ENCODE measurements at places on chromosomes 1 and 21.

GRCh38 chr1:246788895-246789338, 64.7 kb downstream of the SCCPDH start:
- no peak for DNase-seq

DNA sequence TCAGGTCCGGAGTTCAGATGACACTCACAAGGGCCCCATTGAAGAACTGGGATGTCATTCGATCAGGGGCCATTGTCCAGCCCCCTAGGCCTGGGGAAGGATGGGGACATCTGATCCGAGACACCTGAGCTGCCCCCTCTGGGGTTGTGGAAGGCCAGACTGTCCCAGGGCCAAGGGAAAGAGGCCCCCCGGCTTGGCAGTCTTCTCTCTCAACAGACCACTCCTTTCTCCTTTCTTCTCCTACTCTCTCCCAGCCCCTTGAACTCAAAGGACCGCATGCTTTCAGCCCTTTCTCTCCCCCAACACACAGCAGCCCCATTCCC, 1.1 kb downstream of the S100A1 start:
- no peak for DNase-seq

DNA sequence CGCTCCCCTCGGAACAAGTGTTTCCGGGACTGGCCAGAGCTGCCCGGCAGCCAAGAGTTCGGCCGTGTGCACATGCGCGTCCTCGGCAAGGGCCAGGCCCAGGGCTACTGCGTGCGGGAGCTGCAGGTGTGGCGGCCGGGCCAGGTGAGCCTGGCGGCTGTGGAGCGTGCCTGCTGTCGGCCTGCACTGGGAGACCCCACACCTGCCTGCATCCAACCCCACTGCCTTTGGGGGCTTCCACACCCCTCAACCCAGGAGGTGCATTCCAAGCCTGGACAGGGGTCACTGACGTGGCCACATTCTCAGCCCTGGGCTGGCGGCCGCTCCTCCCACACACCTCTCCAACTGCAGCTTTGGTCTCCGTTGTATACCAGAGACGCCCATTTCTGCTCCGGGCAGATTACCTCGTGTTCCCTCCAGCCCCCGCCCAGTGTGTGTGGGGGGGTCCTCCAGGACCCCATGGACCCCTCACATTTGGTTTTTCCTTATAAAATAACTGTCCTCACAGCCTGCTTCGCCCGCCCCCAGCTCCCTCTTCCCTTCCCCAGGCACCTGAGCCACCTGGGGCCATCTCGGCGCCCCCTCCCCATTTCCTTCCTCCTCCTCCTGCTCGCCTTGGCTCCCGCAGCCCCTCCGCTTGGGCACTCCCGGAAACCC, 6.1 kb downstream of the RNF223 start:
- DNase-seq, result no peak

DNA sequence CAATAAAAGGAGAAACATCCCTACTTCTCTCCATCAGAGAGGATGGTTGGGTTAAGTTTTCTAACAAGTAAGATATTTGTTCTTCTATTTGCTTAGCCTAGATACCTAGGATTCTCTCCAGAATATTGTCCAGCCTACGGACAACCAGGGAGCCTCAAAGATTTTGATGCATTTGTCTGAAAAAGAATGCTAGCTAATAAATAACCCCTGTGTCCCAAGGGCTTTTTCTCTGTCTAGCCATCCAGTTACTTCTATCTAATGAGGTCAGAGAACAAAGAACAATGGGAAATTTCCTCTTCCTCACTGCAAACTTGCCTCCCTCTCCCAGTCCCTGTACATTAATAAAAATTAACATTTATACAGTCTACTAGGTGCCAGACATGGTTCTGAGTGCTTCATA, 810 bp downstream of the RGS5 start:
- DNase-seq, result no peak

DNA sequence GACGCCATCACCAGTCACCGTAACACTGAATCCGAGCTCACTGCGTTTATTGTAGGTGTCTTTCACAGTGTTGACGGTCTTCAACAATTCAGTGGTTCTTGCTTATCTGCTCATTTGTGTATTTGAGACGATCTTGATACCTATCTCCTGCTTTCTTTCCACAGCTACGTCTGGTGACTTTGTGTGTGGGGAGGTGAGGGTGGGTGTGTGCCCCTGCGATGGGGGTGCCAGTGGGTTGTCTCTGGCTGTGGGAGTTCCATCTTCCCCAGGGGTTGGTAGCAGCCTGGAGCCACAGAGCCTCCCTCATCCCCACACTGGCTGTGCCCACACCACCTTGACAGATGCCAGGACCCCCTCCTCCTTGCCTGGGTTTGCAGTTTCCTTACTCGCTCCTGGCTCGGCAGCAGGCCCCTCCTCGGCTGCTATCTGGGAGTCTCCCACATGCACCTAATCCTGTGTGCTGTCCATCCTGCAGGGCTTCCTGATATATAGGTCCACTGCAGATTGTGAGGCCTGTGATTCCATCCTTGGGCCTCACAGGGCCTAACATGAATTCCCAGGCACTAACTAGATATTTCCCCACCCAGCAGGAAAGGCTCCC, 6.3 kb upstream of the PARP1 start:
- no peak for DNase-seq

DNA sequence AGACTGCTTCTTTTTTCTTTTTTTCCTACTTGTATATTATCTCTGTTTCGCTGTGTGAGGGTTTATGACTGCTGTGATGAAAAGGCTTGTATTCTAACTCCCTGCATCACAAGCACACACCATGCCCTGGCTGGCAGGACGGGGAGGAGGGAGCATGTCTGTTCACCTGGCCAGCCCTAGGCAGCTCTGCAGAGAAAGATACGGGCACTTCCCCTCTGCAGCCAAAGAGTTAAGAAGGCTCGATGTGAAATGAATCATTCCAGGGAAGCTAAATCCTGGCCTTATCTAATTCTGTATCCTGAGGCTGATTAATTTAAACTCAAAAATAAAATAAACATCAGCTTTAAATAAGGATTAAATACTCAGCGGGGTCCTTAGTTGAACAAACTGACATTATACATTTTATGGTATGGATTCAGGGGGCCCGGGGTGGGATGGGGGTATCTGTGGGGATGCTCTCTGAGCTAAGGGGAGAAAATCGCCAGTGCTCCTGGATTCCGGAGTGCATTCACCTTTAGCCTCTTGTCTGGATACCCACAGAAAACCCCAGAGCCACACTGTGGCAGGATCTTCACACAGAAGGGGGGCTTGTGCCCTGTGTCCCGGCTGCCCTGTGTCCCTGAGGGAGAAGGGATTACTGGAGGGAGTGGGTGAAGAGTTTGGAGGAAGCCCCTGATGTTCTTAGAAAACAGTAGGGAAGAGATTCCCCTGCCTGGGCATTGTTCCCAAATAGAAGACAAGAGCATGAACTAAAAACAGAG, 321.5 kb downstream of the NPHP4 start:
- no peak for DNase-seq

DNA sequence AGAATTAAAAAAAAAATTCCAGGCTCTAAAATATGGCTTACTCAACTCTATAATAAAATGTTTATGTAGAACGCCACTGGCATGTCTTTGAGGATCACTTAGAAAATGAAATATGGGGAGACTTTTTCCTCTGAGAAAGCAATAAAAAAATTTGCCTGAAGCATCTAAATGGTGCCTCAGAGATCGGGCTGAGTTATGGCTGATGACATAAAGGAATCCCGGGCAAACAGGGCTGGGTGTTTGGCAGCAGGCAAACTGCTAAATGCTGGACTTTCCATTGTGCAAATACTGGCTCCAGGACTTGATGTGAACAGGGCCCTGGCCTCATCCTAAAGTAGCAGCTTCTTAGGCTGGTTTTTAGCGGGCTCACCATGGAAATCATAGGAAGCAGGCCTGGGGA, 44.5 kb upstream of the C1orf87 start:
- DNase-seq, result no peak

- no peak for DNase-seq
Measured at GRCh38 chr1:119600561-119600960, 47.5 kb downstream of the ZNF697 start.

- DNase-seq, result no peak
Measured at GRCh38 chr1:22444856-22445255, 6.8 kb upstream of the ZBTB40 start.

DNA sequence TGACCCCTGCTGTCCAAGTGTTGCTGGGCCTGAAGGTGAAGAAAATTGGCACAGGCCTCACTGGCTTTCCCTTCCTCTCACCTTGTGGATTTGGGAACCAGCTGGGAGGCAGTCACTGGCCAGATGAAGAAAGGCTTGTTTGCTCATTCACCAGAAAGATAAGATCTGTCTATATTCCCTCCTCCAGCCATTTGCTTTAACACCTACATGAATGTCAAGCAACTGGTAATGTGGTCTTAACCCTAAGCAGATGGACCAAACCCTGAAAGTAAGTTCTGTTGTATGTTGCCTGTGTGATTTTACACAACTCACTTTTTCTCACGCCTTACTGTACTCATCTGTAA, 10.3 kb upstream of the SRRM1 start:
- no peak for DNase-seq

DNA sequence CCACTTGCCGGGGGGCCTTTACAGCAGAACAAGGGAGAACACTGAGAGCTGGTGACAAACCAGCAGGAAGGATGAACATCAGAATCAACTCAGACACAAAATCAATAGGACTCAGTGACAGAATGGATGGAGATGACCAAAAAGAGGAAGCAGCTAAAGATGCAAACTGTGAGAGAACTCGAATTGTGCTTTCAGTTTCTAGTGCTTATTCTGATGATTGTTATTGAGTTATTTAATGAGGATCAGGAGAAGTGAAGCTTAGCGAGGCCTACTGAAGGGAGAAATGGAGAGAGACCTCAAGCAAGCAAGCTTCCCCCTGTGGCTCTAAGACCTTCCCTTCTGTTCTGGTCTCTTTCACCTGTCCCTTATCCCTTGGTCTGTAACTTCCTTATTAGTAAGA, 30.3 kb upstream of the TMEM125 start:
- no peak for DNase-seq

GRCh38 chr1:87575528-87575927, 246.8 kb downstream of the LMO4 start:
- no peak for DNase-seq

GRCh38 chr1:44131411-44131810, 10.0 kb downstream of the KLF18 start:
- no peak for DNase-seq

GRCh38 chr1:6268415-6268814, 7.5 kb upstream of the GPR153 start:
- no peak for DNase-seq

- DNase-seq, result no peak
Measured at GRCh38 chr1:12124693-12125421, 41.9 kb upstream of the TNFRSF1B start.

- no peak for DNase-seq
Measured at GRCh38 chr1:163401211-163401610, 79.5 kb downstream of the NUF2 start.

DNA sequence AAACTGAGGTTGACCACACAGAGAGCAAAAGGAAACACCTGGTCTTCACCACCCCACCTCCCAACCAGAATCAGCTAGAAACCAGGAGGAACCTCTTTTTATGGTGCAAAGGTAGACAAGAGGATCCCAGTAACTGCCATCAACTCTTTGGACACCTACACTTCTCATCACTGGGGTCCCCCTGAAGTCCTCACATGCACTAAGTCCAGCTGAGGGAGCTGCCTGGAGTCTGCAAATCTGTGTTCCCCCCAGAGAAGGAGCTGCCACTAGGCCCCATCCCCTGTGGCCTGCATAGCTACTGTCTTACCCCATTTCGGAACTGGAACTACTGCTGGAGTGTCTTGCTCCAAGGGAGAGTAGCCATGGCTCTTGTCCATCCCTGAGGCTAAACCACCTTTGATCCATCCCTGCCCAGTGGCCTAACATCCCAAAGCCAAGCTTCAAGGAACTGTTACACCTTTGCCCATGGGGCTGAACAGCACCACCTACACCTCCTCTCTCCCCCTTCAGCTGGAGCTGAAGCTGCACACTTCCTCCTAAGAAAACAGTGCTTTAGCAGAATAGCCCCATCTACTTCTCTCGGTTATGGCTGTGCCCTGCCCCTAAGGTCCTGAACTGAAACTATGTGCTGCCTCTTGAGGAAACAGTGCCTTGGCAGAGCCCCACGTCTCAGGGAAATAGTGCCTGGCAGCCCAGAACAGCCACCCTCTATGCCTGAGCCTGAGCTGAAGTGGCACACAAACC, 85.4 kb upstream of the CD53 start:
- no peak for DNase-seq

GRCh38 chr1:199010492-199010891, 371.7 kb downstream of the PTPRC start:
- DNase-seq, result no peak

DNA sequence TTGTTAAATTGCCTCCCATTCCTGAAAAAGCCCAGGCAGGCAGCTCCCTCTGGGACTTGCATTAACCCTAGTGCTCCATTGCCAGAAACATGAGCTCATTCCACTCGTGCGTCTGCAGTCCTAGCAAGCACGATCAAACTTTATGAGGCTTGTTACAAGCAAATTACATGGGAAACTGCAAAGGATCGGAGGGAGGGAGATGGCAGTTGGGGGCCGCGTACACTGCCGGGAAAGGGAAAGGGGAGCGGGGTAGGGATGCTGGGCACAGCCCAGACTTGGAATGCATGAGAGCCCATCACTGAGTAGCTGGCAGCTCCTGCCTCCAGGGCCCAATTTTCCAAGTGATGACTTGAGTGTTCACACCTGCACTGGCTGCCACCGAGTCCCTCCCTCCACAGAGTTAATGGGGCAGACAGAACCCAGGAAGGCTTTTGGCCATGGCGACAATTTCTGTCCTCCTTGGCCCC, 169.9 kb downstream of the BRINP2 start:
- DNase-seq, result no peak

GRCh38 chr1:175757381-175758015, 14.1 kb upstream of the TNR start:
- no peak for DNase-seq

DNA sequence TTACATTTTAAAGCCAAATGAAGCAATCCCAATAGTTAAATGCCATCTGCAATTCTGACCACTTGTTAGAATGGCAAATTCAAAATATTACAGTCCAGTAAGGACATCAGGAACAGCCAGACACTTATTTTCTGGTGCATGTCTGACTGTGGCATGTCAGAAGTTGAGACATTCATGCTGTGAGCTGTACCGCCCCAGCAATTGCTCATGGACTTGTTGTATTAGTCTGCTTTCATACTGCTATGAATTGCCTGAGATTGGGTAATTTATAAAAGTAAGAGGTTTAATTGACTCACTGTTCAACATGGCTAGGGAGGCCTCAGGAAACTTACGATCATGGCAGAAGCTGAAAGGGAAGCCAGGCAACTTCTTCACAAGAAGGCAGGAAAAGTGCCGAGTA, 19.1 kb downstream of the DDAH1 start:
- no peak for DNase-seq

GRCh38 chr1:115445090-115445489, 107.0 kb upstream of the NGF start:
- DNase-seq, result no peak

DNA sequence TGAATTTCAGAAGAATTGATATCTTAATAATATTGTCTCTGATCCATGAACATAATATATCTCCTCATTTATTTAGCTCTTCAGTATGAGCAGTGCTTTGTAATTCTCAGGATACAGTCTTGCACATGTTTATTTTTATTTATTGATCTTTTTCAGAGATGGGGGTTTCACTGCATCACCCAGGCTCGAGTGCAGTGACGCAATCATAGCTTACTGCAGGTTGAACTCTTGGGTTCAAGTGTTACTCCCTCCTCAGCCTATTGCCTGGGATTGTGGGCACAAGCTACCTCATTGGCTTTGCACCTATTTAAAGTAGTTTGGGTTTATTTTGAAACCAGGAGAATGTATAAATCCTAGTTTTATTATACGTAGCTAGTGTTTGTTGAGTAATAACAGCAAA, 4.7 kb downstream of the RPS6KC1 start:
- DNase-seq, result no peak
